KG1 (cell line): ENCODE measurements at places on chromosomes 5 and 9.

DNA sequence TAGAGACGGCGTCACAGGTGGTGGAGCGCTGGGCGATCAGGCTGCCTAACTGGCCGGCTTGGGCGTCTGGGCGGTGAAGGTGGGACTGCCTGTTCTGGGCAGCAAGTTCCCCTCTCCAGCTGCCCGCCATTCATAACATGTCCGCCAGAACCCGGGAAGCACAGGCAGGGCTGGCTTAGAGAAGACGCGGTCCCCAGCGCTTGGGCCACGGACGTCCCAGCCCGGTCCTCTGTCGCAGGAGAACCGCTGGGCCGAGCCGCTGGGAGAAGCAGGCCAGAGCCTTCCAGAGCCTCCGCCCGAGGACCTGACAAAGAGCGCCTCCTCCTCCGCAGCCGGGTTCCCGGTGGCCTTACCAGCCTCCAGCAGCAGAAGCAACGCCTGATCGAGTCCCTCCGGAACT, 15.2 kb upstream of the HAND1 start:
- no peak for DNase-seq

GRCh38 chr9:91985692-91986091, 35.7 kb upstream of the ROR2 start:
- no peak for DNase-seq

DNA sequence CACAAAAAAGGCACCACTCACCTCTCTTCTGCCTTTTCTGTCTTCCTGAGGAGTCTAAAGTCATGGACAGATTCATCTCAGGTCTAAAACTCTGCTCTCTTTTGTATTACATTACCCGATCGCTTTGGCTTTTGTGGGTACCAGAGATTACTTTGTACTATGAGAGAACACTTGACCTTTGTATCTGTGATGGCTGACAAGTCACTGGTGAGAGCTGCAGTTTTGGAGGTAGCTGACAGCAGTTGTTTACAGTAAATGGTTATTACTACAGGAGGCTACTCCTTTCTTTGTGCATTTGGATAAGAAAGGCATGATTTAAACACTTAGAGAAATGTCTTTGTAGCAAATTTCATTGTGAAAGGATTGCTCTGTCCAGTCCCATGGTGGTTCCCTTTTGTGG, 307.3 kb downstream of the FBXL17 start:
- DNase-seq: no peak

DNA sequence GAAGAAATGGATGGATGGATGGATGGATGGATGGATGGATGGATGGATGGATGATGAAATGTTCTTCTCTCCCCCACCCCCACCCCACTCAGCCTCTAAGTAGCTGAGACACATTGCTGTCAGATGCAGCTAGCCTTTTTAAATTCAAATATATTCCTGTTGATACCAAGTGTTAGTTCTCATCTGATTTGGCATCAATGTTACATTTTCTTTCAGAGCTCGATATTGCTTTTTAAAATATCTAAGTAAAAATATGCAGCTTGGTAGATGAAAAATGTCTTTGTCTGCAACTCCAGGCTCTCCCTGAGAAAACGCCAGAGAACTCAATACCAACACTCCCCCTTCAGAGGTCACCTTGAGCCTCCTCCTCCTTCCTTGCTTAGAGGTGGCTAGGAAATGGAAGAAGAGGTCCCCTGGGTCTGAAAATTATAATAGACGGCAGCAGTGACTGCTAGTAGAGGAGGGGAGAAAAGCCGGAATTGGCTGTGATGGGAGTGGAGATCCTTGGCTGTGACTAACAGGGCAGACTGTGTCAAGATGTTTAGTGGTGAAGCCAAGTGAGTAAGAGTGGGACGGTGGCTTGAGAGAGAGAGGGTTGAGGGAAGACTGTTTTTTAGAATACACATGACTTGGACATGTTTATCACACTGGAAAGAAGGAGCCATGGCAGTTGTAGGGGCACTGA, 156.0 kb downstream of the ZNF462 start:
- DNase-seq: no peak

- DNase-seq: no peak
These were observed 64.7 kb upstream of the ANKRD55 start for GRCh38 chr5:56297851-56298250.

- DNase-seq: no peak
These were observed 101.8 kb downstream of the MAT2B start for GRCh38 chr5:163607256-163607655.

DNA sequence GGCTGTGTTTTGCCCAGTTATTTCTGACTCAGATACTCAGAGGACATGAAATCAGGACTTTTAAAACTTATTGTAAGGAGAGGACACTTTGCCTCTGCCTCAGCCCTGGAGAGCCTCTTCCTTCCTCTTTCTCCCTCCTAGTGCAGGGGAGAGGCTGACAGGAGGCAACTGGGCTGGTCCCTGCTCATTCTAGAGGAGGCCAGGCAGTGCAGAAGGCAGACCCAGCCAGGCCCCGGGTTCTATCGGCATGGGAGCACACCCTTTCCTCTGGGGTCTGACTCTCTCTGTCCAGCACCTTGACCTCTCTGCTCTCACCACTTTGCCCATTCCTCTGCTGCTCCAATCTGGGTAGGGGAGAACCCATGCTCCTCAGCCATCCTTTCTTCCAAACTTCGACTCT, 16.0 kb upstream of the SMIM32 start:
- DNase-seq: no peak

DNA sequence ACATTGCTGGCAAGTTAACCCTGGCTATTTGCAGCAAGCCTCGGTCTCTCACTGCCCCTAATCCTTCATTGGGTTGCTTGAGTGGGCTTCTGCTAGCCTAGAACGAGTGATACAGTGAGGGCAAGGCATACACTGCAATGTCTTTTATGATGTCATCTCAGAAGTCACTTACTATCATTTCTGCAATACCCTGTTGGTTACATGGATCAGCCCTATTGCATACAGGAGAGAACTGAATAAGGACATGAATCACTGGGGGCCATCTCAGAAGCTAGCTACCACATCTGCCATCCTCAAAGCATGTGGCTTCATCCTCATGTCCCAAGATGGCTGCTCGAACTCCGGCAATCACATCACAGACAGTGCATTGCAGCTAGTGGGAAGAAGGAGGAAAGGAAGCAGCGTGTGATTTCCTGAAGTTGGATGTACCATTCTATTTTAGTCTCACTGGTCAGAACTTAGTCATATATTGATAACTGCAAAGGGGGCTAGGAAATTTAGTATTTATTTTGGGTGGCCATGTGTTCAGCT, 33.3 kb upstream of the CDKN2AIPNL start:
- no peak for DNase-seq

DNA sequence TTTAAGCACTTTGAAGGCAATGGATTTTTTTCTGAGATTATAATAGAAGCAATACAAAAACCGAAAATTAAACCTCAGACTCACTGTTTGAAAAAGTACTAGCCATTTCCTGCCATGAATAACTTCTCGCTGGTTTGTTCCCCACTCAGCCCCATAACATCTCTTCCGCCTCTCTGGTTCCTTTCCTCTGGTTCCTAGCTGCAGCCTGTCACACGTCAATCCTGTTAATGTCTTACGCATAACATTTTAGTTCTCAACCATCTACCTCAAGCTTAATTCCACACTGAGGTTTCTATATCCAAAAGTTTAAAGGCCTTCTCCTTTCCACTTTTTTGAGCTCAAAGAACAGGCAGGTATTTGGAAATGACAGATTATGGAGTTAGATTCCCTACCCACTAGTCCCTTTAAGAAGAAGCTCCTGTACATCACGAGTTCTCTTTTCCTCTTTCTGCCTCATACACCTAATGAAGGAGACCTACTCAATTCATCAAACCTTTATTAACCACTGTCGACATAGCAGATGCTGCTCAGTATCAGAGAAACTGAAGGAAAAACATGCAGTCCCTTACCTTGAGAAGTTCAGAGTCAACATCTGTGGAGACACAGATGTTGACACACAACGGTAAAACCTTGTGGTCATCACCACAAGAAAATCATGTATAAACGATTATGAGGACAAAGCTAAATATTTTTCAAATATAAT, 243.0 kb upstream of the PTGER4 start:
- no peak for DNase-seq

GRCh38 chr5:61498121-61498520, 166.1 kb downstream of the ZSWIM6 start:
- no peak for DNase-seq

GRCh38 chr9:38024036-38024681, 44.9 kb downstream of the SHB start:
- DNase-seq: no peak

DNA sequence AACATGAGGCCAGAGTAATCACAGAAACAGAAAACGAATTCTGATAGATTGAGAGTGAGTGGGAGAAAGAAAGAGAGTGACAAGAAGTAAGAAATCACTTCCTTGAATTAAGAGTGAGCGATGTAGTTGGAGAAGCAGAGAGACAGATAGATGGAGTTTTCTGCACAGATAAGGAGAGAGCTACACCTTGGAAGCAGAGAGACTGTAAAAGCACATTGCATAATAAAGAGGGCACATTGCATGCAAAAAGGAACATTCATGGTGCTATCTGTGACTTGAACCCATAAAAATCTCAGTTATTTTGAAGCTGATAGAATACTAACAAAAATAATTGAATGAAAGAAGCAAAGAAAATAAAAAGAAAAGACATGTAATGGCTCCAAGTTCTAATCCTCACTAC, 943.8 kb downstream of the NR2F1-AS1 start:
- DNase-seq: no peak

DNA sequence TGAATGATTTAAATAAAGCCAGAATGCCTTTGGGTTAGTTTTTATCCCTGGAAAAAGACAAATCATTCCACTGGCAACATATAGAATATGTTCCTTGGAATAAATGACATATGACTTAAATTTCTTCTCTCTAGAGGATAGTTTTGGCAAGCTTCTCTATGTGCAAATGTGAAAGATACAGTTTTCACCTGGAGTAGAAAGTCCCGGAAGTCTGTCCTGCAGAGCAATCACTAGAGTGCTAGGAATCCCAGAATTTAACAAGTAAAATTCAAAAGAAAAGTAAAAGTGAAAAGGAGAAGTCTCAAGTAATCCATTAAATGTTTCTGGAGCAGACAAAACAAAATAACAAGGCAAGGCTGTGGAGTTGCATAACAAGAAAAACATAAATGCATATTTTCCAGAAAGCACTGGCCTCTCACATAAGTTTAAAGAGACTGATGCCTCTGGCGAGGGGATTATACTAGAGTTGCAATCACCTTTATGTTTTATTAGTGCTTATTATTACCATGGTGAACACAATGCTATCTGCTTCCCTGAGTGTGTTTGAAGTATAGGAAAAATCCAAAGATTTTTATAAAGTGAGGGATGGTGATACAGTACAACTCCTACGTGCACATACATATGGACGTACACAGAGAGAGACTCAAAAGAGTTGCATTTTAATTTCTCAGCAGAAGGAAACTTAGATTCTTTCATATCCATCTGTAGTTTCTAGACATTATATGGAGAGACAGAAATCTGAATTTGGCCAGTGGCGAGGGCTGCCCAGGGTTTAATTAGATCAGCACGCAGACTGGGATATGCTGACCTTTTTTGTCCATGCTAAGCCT, 188.3 kb upstream of the ANKRD55 start:
- DNase-seq: no peak

DNA sequence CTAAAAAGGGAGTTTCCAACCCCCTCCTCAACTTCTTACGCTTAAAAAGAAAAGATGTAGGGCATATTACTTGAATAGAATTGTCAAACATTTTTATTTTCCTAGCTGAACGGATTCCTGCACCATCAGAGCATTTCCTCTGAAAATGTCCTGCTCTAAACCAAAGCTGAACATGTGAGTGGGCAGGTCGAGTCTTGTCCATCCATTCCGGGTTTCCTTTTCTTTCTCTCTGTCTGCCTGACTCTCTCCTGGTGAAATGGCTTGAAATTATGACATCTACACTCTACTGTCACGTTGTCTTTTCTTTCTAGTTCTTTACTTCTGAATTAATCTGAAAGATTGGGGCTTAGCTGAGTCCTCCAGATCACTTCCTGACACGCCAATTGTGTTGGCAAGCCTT, 39.2 kb upstream of the PTPN3 start:
- no peak for DNase-seq

DNA sequence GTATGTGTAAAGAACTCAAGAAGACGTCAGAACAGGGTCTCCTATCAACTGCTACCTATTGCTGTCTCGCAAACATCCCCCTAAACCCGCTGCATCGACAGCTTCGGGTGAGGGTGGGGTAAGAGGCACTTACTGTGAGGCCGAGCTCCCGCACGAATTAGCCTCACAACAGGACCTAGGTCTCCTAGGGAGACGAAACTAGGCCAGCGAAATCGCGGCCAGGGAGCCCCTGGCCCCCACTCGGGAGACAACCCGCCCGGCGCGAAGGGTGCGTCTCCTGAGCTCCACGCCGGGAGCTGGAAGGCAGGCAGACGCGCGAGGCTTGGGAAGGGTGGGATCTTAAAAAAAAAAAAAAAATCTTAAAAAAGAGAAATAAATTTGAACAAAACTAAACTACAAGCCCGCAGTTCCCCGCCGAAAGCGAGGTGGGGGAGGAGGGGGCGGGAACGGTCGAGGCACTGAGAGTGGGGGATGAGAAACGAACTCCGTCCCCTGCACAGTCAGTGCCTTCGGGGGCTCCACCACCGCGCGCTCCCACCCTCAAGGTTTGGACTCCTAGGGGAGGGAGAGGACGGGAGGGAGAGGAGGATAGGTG, 33.0 kb upstream of the NFIB start:
- DNase-seq: no peak

- no peak for DNase-seq
These were observed 491.1 kb downstream of the CCDC171 start for GRCh38 chr9:16043756-16044578.

GRCh38 chr9:93111001-93111370, 15.0 kb downstream of the CARD19 start:
- no peak for DNase-seq

GRCh38 chr5:91379246-91379913, 3.7 kb downstream of the ARRDC3 start:
- DNase-seq: no peak

- DNase-seq: no peak
These were observed 789 bp downstream of the ACER2 start for GRCh38 chr9:19409401-19410194.

DNA sequence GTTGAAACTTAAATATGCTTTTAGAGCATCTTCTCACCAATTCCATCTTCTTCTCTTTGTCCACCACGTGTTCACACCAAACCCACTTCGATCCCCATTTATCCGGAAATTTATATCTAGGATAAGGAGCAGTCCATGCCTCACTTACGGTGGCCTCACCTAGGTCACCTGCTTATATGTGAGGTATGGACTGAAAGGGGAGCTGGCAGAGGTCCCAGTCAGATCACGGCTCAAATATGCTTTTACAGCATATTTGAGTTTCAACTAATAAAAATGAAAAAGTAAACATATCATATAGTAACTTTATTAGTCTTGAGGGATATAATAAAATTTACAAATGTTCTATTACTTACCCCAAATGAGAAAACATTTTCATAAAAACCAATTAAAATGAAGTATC, 508.4 kb downstream of the CDH18 start:
- no peak for DNase-seq

DNA sequence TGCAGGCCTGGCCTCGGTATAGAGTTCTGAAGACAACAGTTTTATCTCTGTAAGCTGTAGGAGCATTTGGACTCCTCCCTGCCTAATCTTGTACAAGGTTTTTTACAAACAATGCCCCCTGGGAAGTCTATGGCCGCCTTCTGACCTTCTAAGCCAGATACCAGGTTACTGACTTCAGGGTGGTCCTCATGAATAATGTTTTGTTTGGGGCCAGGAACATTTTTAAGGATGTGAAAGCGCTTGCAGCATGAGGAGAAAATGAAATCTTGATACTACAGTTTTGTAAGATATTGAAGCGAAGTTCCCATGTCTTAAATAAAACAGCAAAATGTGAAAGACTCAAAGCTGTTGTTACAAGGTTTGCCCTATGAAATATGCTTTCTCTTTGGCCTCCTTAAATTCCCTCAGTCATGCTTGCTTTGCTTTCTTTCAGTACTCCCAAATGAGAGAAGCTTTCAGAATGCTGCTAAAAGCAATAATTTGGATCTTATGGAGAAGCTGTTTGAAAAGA, 5.2 kb downstream of the ANKDD1B start:
- no peak for DNase-seq
